ENCODE measurements at places on chromosomes 13 and 19.

DNA sequence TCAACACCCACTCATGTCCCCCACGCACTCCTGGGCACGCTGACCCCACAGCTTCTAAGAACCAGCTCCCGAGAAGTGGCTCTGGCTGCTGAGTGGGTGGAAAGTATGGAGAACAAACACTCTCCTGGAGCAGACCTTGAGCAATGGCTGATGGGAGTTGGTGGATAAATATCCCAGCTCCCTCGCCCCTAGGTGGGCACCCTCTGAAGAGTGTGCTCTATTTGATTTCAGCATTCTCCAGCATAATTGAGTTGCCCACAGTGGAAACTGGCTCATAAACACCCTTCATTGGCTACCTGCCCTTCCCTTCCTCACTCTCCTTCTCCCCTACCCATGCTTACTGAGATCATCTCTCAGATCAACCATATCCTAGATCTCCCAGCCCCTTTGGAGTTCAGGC lies 41.5 kb upstream of the ADGRE5 start:
- no peak for DNase-seq

- DNase-seq: no peak
These were observed 4.2 kb downstream of the CCDC8 start for GRCh38 chr19:46409191-46409590.

GRCh38 chr13:37295071-37295470 lies 189.6 kb upstream of the CSNK1A1L start:
- no peak for DNase-seq

GRCh38 chr13:100515410-100515800 lies 73.2 kb downstream of the GGACT start:
- DNase-seq: no peak
